ENCODE measurements at places on chromosomes 12 and 14.

- no peak for DNase-seq
Observed at GRCh38 chr14:61585598-61586543, 109.4 kb upstream of the HIF1A start.

DNA sequence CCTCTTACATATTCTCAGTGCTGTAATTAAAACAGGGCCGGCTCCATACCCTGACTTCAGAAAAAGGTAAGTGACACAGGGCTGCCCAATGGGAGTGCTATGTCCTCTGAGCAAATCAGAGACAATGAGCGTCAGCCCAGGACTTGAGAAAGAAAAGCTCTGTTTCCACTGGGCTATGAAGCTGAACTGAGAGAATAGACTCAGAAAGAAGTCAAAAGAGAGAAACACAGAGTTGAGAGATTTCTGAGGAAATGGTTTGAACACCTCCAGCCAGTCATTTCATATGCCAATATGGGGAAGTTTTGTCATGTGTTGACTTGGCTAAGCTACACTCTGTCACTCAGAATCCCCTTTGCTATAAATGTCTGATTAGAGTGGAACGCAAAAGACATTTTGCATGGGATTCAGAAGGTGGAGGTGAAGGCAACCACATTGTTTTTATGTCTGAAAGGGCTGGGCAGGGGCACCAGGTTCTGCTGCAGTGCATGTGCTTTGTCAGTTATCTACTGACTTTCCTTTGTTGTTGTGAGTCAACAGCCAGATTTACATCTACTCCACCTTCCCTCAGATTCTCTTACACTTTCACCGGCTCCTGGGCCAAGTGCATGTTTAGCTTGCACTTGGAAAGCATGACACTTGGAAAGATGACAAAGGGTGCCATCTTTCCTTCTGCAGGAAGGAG lies 313.3 kb downstream of the DUSP6 start:
- DNase-seq, result no peak

- no peak for DNase-seq
Observed at GRCh38 chr14:36151335-36151734, 25.2 kb downstream of the PTCSC3 start.

DNA sequence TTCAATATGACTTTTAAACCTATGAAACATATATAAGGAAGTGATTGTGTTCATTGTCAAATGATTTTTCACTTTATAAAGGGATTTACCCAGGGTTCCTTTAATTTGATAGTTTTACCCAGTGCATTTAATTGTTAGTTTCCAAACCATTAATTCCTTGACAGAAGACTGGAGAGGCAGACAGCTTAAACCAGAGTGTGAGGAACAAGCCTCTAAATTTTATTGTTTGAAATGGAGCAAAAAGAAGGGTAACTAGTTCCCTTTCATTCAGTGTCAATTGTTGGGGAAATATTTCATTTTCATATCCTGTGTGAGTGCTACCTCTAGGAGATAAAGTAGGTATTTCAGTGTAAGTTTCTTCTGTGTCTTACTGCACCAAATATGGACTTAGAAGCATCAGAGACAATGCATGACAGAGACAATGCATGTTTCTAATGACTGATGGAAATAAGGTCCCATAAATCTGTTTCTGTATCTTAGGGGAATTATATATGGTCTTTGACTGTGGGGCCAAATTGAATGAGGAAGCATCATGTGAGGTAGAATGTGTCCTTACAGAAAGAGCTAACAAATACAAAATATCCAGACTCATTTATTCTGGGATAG lies 120.5 kb downstream of the TMTC2 start:
- no peak for DNase-seq

DNA sequence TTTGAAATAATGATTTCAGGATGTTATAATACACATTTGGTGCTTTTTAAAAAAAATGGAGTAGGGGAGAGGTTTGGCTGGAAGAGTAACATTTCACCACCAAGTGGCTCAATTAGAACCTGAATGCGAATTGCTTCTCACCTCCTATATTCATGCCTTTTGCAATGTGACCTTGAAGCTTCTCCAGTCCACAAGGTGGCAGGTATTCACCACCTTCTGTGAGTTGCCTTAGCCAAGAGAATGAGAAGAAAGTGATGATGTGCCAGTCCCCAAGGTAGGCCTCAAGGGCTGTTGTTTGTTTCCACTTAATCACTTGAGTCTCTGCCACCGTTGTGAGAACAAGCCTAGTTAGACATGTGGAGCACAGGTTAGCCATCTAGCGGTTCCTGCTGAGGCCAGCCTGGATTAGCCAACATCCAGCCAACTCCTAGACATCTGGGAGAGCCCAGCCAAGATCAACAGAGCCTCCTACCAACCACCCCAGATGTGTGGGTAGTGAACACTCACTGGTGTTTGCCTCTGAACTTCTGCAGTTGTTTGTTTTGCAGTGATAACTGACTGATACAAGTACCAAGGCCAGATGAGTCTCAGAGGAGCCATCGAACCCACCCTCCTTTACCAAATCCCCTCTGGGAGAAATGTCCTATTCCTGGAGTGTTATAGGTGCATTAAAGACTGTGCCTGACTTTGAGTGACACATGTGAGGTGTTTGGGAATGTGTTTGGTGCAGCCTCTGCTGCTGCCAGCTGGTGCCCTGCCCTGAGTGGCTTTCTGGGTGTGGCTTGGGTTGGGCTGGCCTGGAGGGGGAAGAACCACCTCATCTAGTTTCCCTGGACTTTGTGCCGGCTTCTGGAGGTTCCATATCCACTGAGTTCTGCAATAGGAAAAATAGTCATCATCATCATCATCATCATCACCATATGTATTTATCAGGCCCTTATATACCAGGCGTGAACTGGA lies 132.5 kb upstream of the RFLNA start:
- DNase-seq, result no peak

- DNase-seq, result no peak
Observed at GRCh38 chr14:104598039-104598909, 6.3 kb downstream of the TMEM179 start.

GRCh38 chr12:26867080-26867479 lies 34.1 kb upstream of the ITPR2 start:
- DNase-seq, result no peak

DNA sequence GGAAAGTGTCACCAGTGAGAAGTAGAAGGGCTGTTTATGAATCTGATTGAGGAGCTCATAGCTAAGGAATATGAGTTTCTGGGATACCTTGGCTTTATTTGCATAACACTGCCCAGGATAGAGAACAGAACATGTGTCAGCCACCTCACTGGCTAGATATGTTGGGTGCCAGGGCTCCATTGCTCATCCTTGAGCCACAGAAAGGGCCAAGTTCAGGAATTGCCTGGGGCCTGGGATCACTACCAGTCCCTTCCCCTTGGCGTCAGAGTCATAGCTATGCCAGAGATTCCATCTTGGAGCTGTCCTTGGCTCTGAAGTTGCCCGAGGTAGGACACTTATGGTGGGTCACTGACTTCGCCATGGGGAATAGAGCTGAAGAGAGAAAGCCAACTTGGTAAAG lies 49.0 kb downstream of the IFT43 start:
- DNase-seq, result no peak

GRCh38 chr14:78530078-78530477 lies 359.9 kb downstream of the NRXN3 start:
- no peak for DNase-seq

GRCh38 chr12:92038476-92038875 lies 107.2 kb downstream of the BTG1 start:
- DNase-seq, result no peak

- no peak for DNase-seq
Observed at GRCh38 chr14:66601932-66602578, 94.1 kb downstream of the GPHN start.

DNA sequence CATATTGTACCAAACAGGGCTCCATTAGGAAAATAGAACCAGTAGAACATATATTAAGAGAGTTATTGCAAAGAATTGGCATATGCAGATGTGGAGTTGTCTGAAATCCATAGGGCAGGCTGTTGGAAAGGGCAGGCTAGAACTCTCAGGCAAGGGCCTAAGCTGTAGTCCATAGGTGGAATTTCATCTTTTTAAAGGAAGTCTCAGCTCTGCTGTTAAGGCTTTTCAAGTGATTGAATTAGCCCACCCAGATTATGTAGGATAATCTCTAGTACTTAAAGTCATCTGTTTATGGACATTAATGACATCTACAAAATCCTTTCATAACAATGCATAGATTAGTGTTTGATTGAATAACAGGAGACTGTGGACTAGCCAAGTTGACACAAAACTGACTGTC lies 59.4 kb downstream of the RAD51B start:
- no peak for DNase-seq

DNA sequence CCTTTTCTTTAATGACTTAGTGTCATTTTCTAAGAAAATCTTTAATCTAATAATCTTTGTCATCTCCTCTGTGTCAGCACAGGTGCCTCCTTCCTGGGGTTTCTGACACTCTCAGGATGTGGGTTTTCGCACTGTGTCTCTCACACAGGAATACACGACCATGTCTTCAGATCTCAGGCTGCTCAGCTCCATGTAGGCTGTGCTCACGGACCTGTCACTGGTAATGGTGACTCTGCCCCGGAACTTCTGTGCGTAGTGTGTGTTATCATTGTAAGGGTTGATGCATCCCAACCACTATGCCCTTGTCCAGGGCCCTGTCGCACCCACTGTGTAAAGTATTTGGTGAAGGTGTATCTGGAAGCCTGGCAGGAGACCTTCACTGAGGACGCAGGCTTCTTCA lies 647.8 kb downstream of the TMEM121 start:
- DNase-seq, result peak; percentile 58

- no peak for DNase-seq
Observed at GRCh38 chr14:53915364-53916014, 41.1 kb downstream of the BMP4 start.

DNA sequence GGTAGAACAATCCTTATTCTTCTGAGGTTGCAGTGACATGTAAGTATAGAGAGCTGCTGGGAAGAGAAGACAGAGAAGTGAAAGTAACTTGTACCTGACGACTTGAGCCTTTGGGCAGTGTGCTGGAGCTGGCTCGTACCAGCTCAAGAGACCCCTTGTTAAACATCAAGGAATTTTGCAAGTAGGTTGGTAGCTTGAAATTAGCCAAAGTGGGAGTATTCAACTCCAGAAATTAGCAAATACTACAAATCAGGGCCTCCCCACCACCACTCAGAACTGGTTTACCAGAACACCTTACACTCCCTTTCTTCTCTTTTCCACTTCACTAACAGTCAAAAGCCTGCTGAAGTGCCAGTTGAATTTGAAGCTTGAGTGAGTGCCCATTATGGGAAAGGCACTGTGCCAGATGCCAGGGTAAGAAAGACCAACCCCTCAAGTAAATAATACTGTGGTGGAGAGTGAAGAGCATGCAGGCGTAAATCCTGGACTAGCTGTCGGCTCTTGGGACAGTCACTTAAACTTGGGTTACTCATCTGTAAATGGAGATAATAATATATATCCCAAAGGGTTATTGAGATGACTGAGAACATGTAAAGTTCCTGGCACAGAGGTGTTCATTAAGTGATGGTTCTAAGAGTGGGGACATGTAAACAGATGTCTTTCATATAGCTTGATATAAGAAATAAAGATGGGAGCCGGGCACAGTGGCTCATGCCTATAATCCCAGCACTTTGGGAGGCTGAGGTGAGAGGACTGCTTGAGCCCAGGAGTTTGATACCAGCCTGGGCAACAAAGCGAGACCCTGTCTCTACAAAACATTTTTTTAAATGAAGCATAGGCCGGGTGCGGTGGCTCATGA lies 27.0 kb upstream of the EID3 start:
- DNase-seq, result no peak

DNA sequence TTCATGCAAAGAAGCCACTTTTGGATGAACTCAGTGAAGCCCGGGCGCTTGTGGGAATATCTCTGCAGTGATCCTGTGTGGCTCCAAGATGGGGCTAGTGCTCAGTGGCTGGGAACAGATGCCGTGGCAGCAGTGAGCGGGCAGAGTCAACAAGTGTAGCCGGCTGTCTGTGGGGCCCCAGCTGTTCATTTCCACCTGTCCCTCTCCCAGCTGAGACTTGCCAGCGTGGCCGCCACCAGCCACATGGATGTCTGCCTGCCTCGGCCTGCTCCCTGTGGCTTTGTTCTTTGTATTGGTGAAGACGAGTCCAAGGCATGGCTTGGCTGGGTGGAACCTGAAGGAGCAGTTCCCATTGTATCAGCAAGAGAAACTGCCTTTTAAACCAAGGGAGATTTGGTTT lies 77.3 kb downstream of the NOS1 start:
- DNase-seq, result no peak

GRCh38 chr12:58481811-58482210 lies 438.5 kb downstream of the LRIG3 start:
- DNase-seq, result no peak

DNA sequence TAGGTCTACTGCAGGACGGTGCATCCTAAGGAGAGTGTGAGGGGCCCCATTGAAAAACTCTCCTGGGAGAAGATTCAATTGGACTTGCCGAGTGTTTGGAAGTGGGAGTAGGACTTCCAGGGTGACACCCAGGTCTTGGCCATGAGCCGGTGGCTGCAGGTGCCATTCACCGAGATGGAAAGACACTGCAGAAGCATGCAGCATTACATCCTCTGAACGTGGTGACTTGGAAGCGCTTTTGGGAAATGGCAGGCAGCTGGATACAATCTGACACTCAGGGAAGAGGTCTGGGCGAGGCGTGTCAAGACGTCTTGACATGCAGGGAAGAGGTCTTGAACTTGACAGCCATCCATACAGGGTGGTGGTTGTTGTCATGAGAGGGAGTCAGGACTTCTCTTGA lies 126.9 kb downstream of the PAPOLA start:
- no peak for DNase-seq

DNA sequence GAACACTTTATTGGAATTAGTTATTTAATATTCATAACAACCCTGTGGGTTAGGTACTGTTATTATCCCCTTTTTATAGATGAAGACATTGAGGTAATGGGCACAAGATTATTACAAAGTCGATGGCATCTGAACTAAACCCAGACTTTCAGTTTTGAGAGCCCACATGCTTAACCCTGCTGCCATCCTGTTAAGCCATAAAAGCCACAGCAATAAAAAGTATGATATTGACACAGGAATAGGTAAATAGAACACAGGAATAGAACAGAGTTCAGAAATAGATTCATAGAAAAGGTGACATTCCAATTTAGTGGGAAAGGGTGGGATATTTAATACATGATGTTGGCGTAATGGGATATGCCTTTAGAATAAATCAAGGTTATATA lies 119.8 kb downstream of the SLC38A1 start:
- no peak for DNase-seq

GRCh38 chr14:102508410-102508773 lies 1.2 kb downstream of the ANKRD9 start:
- DNase-seq, result no peak

DNA sequence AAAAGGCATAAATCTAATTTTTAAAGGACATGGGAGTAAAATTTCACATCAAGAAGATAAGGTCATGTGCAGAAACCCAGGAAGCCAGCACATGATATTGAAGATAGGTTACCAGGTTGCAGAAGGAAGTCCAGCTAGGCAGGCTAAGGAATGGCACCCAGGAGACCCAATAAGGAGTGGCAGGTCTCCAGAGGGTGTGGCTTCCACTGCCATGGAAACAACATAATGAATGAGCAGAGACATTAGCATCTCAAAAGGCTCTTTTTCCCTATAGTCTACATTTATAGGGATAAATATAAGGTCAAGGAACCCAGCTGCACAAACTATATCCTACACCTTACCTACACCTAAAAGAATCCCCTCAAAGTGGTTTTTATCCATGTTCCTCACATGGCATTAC lies 275.9 kb downstream of the RPS29 start:
- DNase-seq, result no peak

- DNase-seq, result no peak
Observed at GRCh38 chr12:29616664-29617406, 119.3 kb upstream of the OVCH1 start.

Measured in activated T-helper 1 cell treated with Interleukin-2 at 50 U/mL for 16 hours (primary cell).